Kidney tubule cell (primary cell): ENCODE measurements at places on chromosomes 2 and 18.

DNA sequence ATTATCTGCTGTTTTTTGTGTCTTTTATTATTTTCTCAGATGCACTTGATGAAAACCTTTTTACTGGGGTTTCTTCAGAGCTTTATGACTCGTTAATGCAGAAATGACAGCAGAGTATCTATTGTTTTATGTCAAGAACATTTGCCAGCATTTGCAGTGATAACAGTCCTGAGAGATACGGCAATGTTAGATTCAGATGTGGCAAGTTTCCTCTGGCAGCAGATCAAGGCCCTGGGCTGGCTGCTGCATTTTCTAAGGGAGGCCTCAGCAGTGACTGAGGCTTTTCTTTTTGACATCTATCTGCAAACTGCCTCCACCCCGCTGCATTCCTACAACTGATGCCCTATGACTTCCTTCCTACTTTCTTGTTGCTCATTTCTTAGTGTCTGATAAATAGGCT lies 40.2 kb downstream of the EFEMP1 start:
- no peak for DNase-seq

DNA sequence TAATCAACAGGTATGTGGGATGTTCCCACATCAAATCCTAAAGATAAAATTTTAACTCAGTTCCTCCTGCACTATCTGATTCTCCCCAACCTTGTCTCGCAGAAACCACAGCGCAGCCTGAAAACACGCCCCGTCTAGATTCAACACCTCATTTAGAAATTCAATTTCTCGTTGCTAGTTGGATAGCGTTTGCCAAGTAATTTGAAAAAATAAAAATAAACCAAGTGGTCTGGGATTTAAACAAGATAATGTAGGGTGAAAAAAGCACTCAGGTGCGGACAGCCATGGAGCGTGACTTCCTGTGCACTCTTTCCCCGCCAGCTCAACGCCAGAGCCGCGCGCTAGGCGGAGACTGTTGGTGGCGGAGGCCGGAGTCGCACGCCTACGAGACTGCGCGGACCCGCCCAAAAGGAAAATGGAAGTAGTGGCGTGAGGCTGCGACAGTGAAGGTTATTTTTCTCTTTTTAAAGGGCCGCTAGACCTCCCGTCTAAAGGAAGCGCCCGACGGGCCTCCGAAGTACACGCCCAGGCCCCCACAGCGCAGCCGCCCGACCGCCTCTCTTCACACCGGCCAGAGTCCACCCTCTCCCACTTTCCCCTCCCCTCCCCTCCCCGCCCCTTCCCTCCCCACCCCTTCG lies 615 bp upstream of the CCNT2 start:
- no peak for DNase-seq

DNA sequence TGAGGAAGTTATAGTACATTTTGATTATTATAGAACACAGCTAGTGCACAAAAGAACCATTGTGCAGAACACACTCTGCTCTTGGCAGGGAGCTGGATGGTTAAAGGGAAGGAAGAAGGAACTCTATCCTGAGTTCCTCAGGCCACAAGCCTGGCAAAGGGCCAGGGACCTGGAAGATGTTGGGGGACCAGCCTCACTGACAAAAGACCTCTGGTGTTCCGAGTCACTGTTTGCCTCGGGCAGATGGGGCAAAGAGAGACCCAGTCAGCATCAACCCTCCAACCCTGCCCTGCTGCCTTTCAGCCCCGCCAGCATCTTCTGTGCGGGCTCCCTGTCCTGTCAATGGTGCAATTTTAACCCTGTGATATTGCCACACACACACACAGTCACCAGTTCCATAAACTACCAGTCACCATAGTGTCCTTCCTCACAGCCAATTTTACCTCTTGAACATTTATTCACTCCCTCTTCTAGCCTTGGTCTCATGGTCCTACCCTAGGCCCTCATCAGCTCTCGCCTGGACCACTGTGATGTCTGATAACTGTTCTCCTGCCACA lies 21.9 kb downstream of the NEMP2 start:
- DNase-seq, result no peak

DNA sequence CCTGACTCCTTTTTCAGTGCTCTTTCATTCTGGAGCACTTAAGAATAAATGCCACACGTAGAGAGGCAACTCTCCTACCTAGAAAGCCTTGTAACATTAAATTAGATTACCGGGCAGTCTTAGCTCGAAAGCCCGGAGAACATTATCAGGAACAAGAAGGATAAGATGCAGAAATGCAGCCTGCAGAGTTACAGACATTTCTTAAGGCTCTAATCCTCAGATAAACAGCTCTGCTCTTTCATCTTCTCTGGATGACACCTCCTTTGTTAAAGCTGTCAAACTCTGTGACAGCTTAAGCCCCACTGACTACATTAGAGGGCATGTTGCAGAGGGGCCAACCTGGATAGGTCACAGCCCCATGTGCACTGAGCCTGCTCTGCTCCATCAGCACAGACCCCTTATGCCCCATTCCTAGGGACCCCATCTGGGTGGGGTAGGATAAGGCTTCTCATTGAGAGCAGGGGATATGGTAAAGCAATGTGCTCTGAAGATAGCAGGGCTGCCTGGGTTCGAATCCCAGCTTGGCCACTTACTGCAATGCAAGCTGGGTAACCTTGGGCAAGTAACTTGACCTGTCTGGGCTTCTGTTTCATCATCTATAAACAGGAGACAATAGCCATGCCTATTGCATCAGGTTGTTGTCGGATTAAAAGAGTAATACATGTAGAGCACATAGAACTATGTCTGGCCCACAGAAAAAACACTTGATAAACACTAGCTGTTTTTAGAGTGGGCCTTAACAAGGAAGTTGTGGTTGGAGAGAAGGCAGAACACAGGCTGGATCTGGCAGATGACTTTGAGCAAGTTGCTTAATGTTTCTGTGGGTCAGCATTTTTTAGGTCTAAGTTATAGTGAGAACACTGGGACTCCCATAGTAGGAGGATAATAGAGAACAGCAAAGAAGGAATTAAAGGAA lies 111.4 kb downstream of the THNSL2 start:
- DNase-seq, result no peak

GRCh38 chr2:8489221-8489620 lies 192.6 kb upstream of the ID2 start:
- DNase-seq, result no peak
